ENCODE measurements at places on chromosomes 2 and 18. TPM values are rescaled to one million over a fixed set of nuclear protein-coding genes. Genes with fewer than 3 reads are reported as not detected.

The EVA1A gene
- total RNA-seq: not detected

The CFAP65 gene
- not detected for total RNA-seq

The ANKRD30B gene
- not detected for total RNA-seq

The GRP gene
- total RNA-seq: not detected

The CDKL4 gene
- 1.1 TPM for total RNA-seq

The HSBP1L1 gene
- total RNA-seq: 1.5 TPM

The IL1A gene
- not detected for total RNA-seq

The ADAM23 gene
- not detected for total RNA-seq

The ZNF385B gene
- total RNA-seq: not detected

The ABHD3 gene
- total RNA-seq: 54.0 TPM

The ABCB11 gene
- 0.03 TPM for total RNA-seq

The CYS1 gene
- 1.1 TPM for total RNA-seq

The SPATA3 gene
- total RNA-seq: 0.29 TPM

The UGT1A7 gene
- total RNA-seq: not detected

The IFIH1 gene
- 37.6 TPM for total RNA-seq

The CEBPZ gene
- 46.7 TPM for total RNA-seq

The LRRC30 gene
- not detected for total RNA-seq

The SRD5A2 gene
- not detected for total RNA-seq
